IMR-90 (cell line): ENCODE measurements at places on chromosomes 5 and 9. TPM values are rescaled to one million over a fixed set of nuclear protein-coding genes. Genes with fewer than 3 reads are reported as not detected.

FAM169A gene
- total RNA-seq = under 0.01 TPM in 2 replicates

C5orf58 gene
- not detected in 2 replicates for total RNA-seq

C9orf50 gene
- total RNA-seq = not detected in 2 replicates

GPR151 gene
- total RNA-seq = not detected in 2 replicates

PLPP7 gene
- total RNA-seq = 0.54 and 0.56 TPM in 2 replicates
